ENCODE measurements at places on chromosomes 4 and X. TPM values are rescaled to one million over a fixed set of nuclear protein-coding genes. Genes with fewer than 3 reads are reported as not detected.

- no peak for DNase-seq
Measured at GRCh38 chr4:57370691-57371090, 260.5 kb upstream of the IGFBP7 start.

The TMEM35A gene
- 1.6 TPM for total RNA-seq

DNA sequence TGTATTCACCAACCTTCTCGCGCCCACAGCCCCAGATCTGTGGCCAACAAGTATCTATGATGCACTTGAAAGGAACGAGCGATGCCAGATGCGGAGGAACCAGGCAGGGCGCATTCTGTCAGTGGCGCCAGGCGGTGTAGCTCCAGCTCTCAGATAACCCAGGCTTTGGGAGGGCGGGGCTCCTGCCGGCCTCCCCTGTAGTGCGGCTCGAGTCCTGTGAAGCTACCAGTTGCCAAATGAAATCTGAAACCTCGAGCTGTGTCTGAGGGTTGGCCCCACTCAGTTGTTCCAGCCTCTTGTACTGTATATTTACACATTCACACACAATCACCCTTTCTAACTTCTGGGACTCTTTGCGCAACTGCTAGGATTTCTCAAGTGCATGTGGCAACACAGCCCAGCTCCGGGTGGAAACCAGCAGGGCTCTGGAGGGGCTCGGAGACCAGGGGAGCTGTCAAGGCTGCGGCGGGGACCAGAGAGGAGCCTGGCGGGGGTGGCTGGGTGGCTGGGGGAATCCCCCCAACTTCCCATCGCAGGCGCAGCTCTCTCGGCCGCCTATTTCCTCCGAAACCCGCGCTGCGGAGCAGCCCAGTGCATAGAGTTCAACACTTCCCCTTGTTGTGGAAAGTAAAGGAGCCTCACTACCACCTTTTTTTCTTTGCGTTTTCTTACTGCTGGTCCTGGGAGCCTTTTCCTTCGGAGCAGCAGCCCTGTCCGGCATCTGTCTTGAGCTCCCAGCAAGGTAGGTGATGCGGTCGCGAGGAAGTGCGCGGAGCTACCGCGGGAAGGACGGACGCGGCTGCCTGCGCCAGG, at the start of gene ARHGAP24:
TSS of gene ARHGAP24 (plus strand) at position 333 of the 813 bp plus-strand sequence.
- peak; percentile 67 for DNase-seq

GRCh38 chr4:100933628-100934027, 413.7 kb downstream of the PPP3CA start:
- no peak for DNase-seq

The NALF2 gene
- 0.09 TPM for total RNA-seq

DNA sequence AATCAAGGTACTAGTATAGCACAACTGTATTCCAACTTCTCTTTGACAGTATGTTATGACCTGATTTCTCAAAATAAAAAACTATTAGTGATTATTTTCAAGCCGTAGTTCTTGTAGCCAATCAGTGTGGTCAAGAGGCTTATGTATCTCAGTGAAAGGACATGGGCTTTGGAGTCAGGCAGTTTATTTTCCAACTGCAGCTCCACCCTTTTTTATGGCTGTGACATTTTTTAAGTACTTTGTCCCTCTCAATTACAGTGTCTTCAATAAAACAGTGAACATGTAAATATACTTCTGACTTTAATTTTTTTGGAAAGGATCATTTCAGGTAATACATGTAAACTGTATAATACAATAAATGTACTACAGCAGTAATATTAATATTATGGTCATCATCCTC, 30.0 kb downstream of the HTN1 start:
- DNase-seq: no peak

- DNase-seq: no peak
Measured at GRCh38 chrX:20197641-20198210, 56.1 kb upstream of the EIF1AX start.
